ENCODE measurements at places on chromosomes 16 and 17.

DNA sequence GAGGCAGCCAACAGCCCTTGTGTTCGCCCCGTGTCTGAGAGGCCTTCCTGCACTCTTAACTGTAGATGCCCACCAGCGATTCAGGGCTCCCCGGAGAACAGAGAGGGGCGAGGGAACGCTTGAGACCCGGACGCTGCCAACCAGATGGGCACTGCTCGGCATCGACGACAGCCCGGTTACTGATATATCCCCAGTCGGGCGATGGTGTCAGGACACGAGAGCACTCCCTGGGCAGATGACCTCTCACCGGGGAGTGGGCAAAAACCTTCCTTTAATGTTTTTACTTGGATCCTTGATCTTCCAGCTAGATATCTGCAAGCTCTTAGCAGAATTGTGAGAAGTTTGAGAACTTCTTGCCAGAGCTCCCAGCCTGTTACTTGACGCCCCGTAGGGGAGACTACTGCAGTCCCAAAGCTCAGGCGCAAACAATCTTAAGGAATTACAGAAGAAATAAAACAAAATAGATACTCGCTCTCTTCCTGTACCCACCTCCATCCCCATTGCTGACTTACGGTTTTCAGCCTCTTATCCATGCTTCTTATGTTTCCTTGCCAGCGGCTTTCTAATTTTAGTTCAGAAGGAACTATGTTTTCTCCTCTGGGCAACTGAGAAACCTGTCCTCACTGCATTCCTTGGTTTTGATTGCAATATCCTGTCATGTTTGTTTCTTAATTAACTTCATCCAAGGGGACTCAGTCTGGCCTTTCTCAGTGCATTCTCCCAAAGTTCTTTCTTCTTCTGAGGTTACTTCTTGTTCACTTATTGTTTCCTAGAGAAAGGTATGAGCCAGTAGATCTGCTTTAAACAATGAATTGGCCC, 845 bp downstream of the SP2 start:
- no peak for DNase-seq

DNA sequence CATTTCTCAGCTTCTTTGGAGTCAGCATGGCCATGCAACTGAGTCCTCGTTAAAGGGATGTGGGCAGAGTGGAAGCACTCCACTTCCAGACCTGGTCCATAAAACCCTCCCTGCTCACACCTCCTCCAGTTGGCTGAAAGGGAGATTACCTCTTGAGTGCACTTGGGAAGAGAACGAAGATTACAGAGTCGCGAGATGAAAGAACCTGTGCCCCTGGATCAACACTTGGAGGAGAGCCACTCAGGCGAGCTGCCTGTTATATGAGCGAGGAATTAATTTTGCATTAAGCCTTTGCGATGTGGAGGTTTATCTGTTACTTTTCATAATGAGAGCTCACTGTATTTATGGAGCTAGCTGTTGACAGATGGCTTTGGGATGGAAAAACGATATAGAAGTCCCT, 147.9 kb downstream of the MAF start:
- DNase-seq = no peak

DNA sequence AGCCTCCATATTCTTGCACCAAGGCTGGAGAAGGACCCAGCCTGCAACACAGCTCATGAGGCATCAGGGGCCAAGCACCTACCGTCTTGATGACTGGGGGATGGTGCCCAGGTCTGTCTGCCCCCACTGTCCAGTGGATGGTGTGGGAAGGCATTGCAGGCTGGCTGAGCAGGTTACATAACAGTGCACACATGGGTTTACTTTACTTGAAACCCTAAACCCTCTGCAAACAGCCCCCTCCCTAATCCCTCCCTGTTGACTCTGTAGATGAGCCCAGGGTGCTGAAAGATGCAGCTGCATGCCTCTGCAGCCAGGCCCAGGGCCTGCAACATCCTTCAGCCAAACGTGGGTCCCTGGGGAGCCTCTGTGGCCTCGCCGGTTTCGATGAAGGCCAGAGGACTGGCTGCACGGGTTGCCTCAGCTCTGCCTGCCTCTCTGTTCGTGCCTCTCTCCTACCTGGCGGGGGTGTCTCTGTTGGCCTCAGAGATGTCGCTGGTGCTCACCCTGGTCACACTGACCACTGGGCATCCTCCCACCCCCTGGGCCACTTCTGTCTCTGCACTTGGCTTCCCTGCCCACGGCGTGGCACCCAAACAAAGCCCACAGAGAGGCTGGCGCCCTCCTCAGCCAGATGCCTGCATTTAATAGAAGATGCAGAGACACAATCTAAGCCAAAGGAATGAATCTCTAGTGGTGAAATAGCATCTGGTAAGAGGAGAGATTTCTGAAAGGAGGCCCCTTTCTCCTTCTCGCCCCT, 95.1 kb downstream of the METRNL start:
- DNase-seq = no peak

DNA sequence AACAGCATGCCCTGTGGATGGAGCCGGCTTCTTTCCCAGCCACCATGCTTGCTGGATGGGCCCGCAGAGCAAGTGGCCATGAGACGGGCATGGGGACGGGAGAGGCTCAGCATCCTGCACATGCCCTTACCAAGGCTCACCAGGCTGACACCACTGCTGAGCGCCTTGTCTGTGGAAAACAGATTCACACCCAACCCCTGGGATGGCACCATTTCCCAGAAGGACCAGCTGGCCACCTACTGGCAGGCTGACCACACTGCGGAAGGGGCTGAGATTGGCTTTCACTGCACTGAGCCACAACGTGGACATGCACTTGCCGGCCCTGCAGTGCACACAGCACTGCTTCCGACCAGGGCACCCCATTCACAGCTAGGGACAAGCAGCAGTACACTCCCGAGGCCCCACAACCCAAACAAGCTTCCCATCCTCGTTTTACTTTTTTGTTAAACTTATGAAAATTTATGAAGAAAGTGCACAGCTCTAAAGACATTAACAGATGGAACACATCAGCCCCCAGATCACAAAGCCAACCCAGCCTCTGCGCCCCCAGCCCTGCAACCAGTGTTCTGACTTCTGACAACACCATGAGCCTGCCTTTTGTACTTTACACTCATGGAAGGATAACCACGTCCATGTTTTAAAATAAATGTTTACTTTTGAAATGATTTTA, 13.9 kb upstream of the KRTAP17-1 start:
- no peak for DNase-seq

- no peak for DNase-seq
Measured at GRCh38 chr16:87895641-87896141, 26.4 kb upstream of the SLC7A5 start.

GRCh38 chr16:66662445-66663194, 33.9 kb downstream of the CMTM4 start:
- DNase-seq = no peak

GRCh38 chr17:13266606-13267005, 248.8 kb upstream of the ELAC2 start:
- peak; percentile 88 for DNase-seq

GRCh38 chr17:13350466-13350865, 251.3 kb downstream of the HS3ST3A1 start:
- DNase-seq = no peak

DNA sequence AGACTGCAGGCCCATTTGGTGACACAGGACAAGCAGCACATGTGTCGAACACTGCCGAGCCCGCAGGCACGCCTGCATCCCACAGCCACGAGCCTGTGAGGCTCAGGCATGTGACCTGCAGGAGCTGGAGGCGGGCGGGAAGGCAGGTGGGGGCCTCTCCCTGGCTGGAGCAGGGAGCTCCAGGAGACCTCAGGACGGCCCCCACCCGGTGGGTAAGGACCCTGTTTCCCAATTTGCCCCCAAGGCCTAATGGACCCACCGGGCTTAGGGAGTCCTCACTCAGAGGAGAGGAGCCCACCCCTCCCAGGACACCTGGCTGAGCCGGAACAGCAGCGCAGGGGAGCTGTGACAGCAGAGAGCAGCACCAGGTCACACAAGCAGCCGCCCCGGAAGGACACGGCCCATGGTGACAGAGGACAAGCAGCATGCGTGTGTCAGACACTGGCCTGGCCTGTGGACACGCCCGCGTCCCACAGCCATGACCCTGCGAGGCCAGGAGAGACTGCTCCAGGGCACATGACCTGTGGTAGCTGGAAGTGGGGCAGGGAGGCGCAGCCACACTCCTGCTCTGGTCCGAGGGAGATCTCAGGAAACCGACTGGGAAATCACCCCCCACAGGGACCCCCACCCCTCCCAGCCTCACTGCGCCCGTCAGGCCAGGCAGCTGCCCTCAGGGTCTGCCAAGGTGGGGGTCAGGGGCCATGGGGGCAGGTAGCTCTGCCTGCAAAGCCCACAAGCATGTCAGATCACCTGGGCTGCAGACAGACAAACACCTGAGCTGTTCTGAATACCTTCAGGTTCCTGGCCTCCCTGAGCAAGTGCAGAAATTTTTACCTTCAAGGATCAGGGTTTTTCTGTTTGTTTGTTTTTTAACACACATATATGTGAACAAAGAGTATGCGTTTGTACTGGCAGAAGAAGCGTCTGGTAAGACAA, 2.4 kb downstream of the SPSB3 start:
- DNase-seq = no peak

DNA sequence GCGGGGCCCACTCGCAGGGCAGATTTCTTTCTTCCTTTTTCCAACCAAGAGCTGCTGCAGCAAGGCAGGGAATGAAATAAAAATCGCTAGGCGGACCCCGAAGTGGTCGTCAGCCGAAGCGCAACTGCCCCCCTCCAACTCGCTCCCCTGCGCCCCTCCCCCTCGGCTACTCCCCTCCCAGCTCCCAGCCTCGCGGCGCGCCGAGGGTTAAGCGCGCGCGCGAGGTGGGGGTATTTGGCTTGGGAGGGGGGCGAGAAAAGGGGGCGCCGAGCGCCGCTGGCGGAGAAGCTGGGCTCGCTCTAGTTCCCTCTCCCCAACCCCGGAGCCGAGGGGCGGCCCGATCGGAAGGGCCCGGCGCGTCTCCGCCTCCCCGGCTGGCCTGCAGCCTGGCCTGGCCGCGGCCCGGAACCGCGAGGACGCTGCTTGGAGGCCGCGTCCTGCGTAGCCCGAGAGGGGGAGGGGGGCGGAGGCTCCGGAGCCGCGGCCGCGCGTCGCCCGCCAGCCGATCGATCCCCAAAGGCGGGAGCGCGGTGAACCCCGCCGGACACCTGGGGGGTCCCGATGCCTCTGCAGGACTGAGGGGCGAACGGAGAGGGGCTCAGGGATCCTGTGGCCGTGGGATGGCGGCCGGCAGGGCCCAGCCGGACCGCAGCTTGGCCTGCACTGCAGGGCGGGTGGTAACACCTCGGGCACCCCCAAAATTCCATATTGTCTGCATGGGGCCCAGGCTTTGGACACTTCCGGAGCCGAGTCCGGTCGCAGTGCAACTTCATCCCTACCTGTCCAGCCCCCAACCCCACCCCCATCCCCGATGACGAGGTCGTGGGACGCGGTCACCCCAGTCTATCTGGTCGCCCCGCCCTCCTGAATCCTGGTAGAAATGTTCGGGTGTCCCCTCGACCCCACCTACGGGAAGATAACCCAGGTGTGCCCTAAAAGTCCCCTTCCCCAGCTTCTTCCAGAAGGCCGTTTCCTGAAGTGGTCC, 4.9 kb upstream of the CBX4 start:
- no peak for DNase-seq

DNA sequence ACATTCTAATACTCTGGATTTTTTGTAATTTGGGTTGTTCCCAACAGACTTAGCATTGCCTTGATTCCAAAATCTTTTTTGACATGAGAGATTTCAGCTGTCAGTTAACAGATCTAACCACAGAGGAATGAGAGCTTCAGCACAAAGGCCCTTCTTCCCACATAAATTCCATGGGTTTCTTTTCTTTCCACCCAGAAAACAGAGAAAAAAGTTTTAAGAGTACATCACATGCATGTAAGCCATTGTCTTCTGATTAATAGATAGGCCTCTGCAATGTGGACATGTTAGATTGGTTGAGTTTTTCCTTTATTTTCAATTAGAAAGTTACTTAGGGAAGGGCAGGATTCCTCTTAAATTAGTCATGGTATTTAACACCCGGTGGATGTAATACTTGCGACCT, 939 bp downstream of the MYH8 start:
- no peak for DNase-seq

DNA sequence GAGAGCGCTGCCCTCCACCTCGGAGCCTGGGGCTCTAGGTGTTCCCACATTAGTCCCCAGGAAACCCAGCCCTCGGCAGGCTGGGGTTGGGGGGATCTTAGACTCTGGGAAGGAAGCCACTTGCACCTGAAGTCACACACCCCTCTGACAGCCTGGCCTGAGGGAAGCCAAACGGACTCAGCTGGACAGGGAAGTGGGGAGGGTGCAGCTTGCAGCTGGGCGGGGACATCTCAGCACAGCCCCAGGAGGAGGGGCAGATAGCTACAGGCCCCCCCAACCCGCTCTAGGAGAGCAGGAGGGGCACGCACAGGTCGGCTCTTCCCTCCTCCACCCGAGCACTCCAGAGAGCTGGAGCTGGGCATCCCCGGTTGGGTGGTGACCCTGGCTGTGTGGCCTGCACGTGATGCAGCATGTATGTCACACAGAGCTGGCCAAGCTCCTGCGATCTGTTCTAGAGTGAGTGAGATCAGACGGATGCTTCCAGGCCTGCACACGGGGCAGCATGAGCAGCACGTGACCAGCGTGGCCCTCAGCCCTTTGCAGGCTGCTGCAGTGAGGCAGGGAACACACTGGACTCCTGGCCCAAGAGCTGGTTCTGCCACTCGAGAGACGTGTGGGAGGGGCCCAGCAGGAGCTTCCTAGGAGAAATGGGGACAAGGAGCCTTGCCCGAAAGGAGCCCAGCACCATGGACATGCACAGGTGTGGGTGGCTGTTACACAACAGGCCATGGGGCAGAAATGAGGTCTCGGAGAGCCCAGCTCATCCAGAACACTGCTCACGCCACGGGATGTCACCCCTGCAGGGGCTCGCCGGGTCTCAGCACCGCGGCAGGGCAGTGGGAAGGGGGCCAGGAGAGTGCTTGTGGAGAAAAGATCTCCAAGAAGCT, 15.4 kb downstream of the KIFC3 start:
- no peak for DNase-seq

DNA sequence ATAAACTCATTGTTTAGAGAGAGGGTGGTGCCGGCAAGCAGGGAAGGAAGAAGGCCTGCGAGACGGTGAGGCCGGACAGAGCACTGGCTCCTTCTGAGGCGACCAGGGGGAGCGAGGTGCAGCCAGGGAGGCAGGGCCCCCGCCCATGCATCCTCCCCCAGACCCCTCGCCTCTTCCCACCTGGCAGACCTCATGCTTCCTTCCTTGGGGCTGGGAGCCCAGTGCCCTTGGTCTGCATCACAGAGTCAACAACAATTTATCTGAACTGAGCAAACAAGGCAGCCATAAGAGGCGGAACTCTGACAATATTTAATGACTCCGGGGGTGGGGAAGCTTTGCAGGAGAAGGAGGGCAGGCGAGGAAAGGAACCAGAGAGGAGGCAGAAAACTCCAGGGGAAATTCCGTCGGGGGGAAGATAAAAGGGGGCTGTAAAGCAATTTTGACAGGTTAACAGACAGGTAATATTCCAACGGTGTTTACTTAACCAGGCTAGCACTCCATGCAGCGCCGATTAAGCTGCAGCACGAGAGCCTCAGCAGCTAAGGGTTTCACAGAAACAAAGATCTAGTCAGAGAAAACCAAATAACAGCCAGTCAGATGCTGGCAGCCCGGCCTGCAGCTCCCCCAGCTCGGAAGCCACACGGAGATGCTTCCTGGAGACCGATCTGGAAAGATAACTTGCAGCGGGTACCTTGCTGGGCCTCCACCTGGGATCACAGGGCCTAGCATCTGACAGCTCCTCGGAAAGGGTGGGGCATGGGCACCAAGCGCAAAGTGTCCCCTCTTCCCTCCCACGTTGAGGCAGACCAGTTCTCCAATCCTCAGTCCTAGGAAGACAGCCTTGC, 398.2 kb downstream of the SOX9 start:
- no peak for DNase-seq
